AML-193 (cell line): ENCODE measurements at places on chromosomes 3 and 15.

GRCh38 chr3:183809270-183809669 lies 16.1 kb downstream of the MAP6D1 start:
- DNase-seq = no peak

GRCh38 chr15:77083381-77084160 lies 12.7 kb upstream of the TSPAN3 start:
- no peak for DNase-seq

DNA sequence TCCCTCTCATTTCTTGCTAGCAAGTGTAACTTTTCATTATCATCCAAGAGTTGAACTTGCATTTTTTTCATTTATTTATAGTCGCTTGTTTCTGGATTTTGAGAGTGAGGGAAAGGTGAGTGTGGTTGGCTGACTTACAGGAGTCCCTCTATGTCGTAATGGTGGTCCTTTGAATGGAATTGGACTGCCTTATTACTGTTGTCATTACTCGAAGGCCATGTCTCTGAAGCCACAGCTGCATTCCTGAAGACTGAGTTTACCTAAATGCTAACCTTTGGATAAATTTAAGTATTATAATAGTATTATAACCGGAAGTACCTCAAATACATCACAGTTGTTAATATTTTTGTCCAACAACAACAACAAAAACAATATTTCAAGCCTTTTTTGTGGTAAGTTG lies 488.9 kb downstream of the GABRG3 start:
- no peak for DNase-seq

GRCh38 chr3:42700366-42701288 lies 2.0 kb downstream of the HHATL start:
- no peak for DNase-seq

GRCh38 chr3:194030372-194030771 lies 105.6 kb upstream of the HES1 start:
- no peak for DNase-seq
